ENCODE measurements at places on chromosomes 6 and 20.

- DNase-seq, result peak; percentile 5
These were observed 16.8 kb downstream of the PGM3 start for GRCh38 chr6:83176246-83176645.

GRCh38 chr20:7571521-7572055 is 368.7 kb downstream of the HAO1 start:
- no peak for DNase-seq

DNA sequence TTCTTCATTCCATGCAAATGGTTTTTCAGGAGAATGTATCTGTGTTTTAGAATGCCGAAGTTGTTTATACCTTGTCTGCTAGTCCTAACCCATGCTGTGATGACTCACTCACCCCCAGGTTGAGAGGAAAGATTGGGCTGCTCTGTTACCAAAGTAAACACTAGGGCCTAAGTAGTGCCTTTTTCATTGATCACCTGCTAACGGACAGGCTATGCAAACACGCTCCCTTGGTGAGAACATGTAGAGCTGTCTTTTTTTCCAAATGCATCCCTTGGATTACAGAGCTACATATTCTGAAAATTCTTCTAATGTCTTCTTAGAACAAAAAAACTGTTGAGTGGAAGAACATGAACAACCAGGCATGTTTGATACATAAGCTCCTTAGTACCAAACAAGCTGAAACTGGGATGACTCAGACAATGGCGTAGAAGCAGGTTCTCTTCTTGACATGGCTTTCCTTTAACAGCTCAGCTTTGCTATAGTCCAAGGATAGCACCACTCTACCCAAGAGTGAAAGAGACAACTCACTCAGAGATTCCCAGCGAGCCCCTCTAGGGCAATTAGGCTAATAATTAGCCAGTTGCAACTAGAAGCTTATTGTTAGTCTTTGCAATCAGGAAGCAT is 20.5 kb downstream of the PERP start:
- DNase-seq, result no peak

- DNase-seq, result no peak
These were observed 21.7 kb downstream of the GFOD1 start for GRCh38 chr6:13465734-13466133.

DNA sequence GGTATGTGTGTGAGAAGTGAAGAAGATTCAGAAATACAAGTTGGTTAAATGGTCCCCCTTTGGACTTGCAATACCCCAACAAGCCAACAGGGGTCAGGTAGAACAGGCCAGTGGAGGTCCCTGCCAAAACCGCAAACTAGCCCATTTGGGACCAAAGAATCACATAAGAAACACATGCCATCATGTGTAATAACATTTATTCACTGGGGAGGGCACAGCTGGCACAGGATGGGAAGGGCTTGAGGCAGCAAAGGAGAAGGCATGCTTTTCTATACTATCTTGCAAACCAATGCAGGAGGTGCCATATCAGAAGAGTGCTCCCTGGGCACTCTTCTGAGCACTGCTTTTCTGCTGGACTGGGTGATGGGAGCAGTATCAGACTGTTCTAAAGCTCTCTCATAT is 116.1 kb upstream of the TRAF3IP2 start:
- DNase-seq, result no peak

- DNase-seq, result no peak
These were observed 44.3 kb downstream of the MARCKS start for GRCh38 chr6:113901482-113901881.

DNA sequence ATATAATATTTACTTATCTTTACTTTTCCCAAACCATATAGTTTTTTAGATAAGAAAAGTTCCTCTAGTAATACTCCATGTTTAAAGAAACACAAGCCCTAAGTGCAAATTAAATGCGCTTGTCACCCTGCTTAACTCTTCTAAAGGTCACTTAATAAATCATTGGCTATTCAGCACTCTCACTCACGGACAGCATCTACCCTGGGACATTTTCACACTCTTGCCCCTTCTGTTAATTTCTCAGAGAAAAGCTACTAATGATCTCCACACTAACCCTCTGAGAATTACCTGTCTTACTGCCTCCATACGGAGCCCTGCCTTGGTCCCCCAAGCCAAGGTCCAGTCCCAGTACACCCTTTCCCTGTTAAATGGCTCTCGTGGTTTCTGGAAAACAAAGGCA is 102.2 kb downstream of the NRN1 start:
- no peak for DNase-seq

GRCh38 chr20:6686171-6686570 is 81.3 kb upstream of the BMP2 start:
- no peak for DNase-seq

- no peak for DNase-seq
These were observed 92.7 kb downstream of the SASH1 start for GRCh38 chr6:148435386-148435785.

- no peak for DNase-seq
These were observed 122.8 kb upstream of the ZNF217 start for GRCh38 chr20:53716395-53716794.

DNA sequence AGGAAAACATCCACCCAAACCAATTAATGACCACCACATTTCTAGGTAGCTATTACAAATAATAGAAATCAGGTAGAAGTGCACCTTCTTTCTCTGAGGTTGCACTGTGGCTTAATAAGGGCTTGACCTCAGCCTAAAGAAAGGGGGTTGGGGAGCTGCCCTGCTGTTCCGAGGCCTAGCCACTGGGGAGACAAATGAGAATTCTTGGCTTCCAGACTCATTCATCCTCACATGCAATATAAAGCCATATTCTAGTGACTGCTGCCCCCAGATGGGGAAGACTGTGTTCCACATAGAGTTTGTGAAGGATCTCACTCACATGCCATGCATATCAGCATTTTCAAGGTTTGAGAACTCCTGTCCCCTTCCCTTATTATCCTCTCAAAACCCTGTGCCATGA is 22.9 kb downstream of the SAYSD1 start:
- DNase-seq, result no peak

DNA sequence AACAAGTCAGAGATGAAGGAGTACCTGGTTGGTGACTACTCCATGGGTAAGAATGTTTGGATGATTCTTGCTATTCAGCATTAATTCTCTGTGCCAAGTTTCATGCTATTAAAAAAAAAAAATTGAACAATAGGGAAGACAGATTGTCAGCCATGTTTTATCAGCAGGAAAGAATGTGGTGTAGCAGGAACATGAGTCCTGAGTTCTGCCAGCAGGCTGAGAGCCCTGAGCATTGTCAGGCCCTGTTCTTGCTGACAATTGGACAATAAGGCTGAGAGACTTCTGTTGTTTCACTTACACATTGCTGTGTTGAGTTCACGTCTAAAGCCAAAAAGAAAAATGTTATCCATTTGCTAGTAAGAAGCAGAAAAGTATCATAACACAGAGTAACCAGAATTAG is 70.4 kb upstream of the SMIM28 start:
- no peak for DNase-seq

GRCh38 chr6:26065952-26066380 is 21.3 kb upstream of the HFE start:
- DNase-seq, result no peak

GRCh38 chr20:23461180-23461579 is 8.5 kb upstream of the CST11 start:
- no peak for DNase-seq

DNA sequence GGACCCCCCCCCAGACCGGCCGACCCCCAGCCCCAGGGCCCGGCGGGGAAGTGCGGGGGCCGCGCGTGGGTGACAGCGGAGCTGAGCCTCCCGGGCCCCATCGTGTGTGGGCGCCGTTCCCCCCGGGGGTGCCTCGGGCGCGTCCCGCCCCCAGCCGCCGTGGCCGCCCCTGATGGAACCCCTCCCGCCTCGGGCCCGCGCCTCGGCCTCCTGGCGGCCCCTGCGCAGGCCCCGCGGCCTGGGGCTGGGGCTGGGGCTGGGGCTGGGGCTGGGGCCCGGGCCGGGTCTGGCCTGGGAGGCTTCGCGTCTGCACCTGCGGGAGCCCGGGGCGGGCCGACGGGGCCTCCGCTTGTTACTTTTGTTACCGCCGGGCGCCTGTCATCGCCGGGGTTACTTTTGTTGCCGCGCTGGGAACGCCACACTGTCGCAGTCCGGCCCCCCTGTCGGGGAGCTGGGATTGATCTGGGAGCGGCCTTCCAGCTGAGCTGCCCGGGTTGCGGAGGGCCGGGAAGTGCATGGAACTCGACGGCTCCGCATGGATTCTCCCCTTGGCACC is 598 bp downstream of the OGFR start:
- no peak for DNase-seq

DNA sequence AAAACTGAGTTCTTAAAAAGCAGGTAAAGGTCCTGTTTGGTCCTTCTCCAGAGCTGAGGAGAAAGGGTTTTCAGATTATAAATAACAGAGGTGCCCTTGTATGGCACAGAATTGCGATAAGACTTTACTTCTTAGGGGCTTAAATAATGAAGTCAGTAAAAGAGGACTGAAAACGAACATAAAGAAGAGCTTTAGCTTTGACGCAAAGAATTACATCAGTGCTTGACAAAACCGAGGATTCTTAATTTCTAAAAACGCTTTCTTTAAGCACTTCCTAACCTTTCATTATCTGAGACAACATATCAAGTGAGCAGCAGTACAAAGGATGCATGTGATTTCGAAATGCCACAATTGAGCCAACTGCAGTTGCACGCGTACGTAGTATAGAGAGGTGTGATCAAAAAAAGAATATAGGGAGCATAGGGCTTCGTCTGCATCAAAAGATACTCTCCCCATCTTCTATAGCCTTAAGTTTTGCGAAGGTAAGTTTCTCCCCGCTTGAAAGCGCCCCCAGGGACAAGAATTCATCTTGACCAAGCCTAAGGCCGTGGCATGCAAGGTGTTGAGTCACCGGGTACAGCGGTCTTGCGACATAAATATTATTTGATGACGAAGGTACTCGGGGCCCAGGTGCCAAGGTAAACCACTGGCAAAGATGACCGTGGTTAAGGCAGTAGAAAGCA is 778 bp upstream of the LOC128125822 start:
- no peak for DNase-seq

GRCh38 chr6:105364243-105364642 is 38.6 kb downstream of the PREP start:
- no peak for DNase-seq

DNA sequence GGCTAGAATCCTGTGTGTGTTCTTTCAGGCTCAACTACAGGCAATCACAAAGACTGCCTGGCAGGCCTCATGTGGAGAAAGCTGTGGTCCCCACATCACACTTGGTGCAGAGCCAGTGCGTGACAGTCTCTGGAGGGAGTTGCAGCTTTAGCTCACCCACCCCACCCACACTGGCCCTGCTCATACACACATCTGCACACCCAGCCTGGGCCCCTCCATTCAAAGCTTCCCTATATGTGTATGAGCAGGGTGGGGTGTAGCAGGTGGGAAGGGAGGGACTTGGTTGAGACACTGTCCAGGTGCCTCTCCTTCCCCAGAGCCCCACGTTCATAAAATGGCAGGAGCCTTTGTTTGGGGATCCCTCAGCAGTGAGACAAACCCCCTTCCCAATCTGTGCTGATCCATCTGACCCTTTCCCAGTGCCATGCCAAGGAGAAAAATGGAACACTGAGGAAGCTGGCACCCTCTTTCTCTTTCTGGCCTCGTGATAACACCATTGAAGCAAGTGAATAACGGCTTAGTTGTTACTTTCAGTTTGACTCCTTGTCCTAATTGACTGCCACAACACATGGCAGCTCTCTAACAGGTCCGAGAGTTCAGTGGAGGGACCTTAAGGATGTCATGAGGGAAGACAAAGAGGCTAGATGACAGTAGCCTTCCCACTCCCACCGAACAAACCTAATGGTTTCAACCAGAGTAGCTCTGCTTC is 53.8 kb upstream of the NRSN1 start:
- no peak for DNase-seq

GRCh38 chr6:89745716-89746115 is 73.9 kb downstream of the MDN1 start:
- DNase-seq, result no peak

DNA sequence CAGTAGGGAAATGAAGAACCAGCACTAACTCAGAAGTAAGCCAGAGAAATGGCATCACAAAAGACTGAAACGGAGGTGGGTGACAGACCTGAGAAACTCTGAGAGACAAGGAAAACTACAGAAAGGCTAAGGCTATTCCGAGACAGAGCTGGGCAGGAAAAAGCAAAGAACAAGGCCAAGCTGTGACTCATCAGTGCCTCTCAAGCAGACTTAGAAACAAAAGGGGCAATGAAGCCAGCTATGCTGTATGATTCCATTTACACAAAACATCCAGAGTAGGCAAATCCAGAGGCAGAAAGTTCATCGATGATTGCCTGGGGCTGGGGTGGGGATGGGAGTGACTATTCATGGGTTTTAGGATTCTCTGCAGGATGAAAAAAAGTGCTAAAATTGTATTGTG is 50.0 kb downstream of the SLC23A2 start:
- DNase-seq, result no peak

- DNase-seq, result no peak
These were observed 195.1 kb downstream of the ZMYND8 start for GRCh38 chr20:47161411-47161810.

DNA sequence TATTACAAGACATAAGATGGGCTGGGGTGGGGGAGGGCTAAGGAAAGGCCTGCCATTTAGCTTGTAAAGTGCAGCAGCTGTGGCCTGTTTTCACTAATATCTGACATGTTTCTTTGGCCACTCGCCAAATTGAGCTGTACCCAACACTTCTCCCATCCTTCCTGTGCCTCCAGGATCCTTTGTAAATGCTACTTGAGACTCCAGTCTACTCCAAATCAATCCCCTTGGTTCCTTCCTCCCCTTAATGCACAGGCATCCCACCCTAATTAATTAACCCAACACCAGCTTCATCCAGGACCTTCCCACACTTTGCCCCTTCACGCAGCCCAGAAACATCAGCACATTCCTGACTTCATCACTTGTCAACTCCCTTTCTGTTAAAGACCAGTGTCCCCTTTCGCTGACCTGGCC is 55.0 kb upstream of the TCF21 start:
- DNase-seq, result peak; percentile 58

- no peak for DNase-seq
These were observed 150.3 kb downstream of the CDK19 start for GRCh38 chr6:110664933-110665332.

DNA sequence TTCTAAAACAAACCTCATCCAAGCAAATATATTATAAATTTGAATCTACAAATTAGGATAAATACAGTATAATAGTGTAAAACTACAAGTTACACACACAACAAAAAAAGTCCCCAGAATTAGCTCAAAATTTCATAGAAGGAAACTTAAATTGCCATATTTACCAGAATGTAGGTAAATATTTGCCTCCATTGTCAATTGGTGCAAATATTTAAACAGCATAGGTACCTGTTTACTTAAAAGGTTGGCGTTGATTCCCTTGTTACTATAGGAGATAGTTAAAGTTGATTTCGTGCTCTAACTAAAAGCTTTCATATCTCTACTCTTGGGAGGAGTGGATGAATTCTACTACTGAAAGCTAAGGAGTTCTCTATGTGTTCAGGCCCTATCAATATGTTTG is 111.6 kb upstream of the TENT5A start:
- no peak for DNase-seq
